KBM-7 (cell line): ENCODE measurements at places on chromosomes 5 and 9.

- DNase-seq: no peak
Observed at GRCh38 chr5:160049099-160049498, 40.2 kb downstream of the TTC1 start.

GRCh38 chr9:94729199-94729598, 2.7 kb downstream of the AOPEP start:
- DNase-seq: no peak

- no peak for DNase-seq
Observed at GRCh38 chr5:151739395-151739794, 19.0 kb downstream of the ATOX1 start.

- DNase-seq: no peak
Observed at GRCh38 chr9:98551511-98552286, 157.0 kb downstream of the GABBR2 start.

- no peak for DNase-seq
Observed at GRCh38 chr5:118533156-118533555, 455.2 kb downstream of the DTWD2 start.

DNA sequence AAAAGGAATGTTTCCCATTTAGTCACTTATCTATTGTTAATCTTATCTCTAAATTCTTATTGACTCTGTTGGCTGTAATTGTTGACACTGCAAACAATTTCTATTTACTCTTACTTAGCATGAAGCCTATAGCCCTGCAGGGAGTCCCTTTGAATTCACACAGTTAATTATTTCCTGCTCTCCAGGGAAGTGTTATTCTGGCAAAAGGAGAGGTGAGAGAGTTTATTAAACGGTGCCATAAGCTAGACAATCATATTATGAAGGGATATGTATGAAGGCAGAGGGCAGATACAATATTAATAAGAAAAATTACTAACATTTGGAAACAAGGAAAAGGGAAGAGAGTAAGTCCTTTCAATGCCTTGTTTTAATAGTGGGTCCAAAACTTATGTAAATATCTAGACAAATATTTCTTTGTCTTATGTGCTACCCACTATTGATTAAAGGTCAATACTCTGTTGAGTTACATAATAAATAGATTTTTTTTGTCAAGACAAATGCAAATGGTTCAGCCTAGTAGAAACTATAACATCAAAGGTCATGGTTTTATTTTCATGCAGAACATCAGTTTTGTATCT, 107.1 kb downstream of the CDH18 start:
- DNase-seq: no peak

GRCh38 chr5:179610903-179611265, 12.6 kb downstream of the HNRNPH1 start:
- DNase-seq: no peak

- DNase-seq: no peak
Observed at GRCh38 chr9:68706363-68707201, 1.5 kb downstream of the PIP5K1B start.

DNA sequence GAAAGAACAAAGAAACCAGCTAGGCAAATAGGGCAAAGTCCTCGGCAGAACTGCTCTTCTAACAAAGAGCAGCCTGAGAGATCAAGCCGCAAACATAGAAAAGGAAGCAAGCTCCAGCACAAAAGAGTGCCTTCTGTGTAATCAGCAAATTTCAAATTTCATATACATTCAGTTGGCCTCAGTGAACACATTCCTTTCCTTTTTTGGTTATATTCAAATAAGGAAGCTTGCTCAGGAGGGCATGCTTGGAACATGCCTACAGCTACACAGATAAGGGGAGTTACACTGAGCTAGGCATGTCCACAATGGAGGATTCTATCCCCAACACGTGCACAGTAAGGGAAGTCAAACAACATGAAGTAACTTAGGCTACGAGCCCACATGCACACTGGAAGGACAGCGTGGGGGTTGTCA, 23.4 kb downstream of the IL33 start:
- DNase-seq: peak; percentile 23

DNA sequence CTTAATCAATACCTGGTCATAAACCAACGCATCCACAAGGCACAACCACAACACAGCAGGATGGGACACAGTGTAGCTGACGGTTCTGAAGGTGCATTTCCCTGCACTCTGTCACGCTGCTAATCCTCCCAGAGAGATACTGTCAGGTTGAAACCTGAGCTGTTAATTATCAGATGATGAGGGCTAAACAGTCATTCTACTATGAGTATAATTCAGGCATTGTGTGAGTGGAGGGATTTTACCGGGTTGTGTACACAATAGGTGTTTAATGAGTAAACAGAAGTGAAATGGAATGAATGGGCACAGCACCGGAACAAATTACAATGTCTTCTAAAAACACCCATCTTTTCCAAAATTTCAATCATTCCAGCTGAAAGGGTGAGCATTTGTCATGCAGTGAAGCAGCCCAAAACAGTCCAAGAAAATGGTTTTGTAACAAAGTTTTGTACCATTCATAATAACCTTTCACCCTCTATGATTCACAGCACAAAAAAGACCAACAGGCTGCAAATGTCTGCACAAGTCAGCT, 71.5 kb downstream of the ABCA1 start:
- DNase-seq: no peak

GRCh38 chr5:36881807-36882206, 5.2 kb downstream of the NIPBL start:
- DNase-seq: no peak

GRCh38 chr9:16625811-16626210, 244.7 kb downstream of the BNC2 start:
- no peak for DNase-seq

- DNase-seq: no peak
Observed at GRCh38 chr5:141783005-141783946, 94.9 kb downstream of the PCDH1 start.

DNA sequence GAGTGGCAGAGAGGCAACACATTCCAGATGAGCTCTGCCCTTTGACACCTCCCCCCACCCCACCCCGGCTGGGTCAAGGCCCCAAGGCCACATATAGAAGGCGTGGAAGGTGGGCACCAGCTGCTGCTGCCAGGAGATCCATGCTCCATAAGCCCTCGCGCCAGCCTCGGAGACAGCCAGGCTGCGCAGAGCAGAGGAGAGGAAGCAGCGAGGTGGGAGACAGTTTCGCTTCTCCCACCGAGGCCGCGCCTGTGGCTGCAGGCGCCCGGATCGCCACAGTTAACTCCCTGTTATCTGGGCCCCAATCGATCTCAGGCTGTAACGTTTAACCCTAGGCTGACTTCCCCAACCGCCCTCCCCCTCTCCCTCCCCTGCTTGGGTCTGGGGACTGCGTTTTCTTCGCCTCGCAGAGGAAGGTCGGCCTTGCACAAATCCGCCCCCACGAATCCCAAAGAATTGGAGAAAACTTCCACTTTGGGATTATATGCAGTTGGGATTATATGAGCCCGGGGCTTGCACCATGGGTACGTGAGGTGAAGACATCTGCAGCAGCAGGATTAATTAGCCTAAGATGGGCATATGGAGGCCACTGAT, 1.1 kb upstream of the CXXC5 start:
- peak; percentile 81 for DNase-seq

DNA sequence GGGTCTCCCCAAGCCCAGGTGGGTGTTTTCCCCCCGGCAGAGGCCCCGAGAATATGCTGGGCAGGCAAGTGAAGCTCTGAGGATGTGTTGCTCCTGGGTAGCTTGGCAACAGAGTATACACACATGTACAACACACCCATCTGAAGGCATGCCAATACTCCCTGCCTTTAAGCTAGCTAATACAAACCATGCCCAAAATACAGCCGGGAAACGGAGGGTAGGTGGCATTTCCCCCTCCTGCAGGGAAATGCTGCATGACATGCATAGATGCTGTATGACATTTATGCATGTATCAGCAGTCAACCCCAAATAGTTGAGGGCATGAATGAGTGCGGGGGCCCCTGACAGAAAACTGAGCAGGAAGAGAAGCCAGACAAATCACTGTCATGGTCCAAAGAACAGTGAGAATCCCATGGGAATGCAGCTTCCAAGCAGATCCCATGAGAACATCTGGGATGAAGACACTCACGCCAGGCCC, 614.1 kb downstream of the EBF1 start:
- no peak for DNase-seq
